Activated CD8-positive, alpha-beta memory T cell treated with anti-CD3 and anti-CD28 coated beads for 48 hours (primary cell): ENCODE measurements at places on chromosomes 2 and 18.

DNA sequence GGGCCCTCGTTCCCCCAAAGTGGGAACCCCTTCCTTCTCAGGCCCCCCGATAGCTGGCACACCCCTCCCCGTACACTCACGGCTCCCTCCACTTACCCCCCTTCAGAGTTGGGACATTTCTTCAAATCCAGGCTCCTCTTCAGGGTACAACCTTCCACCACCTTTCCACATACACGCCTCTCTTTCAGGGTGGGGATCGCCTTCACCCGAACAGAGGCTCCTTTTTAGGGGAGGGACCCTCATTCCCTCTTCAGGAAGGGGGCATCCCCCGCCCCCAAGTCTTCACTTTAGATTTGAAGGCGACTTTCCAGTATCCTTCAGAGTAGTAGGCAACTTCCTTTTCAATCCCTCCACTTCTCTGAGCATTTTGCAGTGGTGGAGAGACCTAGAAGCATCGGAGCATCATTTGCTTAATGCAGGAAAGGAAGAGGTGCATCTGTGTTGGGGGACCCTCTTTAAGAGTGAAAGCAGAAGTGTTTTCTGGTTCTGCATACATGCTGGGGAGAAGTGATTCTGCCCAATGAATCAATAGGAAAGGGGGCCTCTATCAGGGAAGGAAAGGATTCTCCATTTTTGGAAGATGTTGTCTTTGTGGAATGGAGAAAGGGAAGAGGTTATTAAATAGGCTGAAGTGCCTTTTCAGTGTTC is 845 bp downstream of the EML4 start:
- DNase-seq, result peak; percentile 9

GRCh38 chr18:44701227-44701626 is 20.5 kb downstream of the SETBP1 start:
- no peak for DNase-seq

DNA sequence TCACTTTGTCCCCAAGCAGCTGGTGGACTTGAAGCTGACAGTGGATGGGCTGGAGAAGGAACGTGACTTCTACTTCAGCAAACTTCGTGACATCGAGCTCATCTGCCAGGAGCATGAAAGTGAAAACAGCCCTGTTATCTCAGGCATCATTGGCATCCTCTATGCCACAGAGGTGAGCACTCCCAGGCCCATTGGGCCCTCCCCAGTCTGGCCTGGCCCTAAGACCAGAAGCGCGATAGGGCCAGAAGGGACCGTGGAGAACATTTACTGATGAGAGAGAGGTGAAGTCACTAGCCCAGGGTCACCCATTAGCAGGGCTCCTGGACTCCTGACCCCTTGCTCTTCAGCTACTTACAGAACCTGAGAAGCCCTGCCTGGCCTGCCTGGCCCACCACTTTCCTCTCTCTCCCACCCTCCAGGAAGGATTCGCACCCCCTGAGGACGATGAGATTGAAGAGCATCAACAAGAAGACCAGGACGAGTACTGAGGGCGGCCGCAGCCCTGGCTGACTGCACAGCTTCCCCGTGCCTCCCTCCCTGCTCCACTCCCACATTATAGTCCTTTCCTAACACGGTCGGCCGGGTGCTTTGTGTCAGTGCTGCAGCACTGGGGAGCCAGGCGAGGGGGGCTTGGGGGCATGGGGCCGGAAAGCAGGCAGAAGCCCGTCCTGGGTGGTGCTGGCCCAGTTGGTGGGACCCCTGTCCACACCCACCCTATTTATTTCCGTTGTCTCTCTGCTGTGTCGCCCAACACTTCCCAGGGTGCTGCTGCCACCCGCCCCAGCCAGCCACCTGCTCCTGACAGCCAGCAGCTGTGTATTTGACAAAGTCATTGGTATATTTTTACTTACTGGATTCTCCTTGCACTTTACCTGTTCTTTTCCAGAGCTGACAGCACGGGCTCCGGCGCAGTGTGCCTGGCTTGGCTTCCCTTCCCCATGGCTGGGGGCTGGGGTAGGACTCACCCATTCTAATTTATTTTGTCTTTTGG is 6.6 kb upstream of the TMEM214 start:
- no peak for DNase-seq

DNA sequence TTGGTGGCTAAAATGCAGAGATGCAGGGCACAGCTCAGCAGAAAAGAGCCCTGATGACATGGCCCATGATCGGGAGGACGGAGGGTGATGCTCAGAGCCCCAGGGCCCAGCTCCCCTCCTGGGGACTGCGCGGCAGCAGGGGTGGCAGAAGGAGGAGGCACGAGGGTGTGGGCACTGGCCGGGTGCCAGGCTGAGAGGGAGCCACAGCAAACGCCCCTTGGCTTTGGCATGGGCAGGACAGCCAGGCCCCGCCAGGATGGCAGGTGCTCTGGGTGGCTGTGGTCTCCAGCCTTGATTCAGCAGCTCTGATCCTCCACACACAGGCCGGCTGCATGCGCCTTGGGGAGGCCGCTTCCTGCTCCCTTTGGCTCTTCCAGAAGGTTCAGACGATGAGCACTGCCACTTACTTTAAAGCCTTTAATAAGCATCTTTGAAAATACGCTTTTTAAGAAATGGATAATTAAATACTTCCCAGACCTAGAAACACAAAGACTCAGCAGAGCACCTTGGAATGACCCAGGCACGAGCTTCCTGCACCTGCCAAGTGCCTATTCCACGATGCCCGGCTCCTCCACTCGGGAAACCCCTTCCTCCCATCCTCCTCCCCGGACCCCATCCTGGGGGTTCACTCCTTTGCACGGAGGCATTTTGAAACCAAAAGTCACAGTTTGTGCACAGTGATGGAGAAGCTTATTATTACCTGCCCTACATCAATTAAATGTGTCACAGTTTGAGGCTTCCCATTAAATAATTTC is 78.5 kb upstream of the SNTG2 start:
- no peak for DNase-seq

GRCh38 chr2:12844511-12844910 is 127.8 kb downstream of the TRIB2 start:
- no peak for DNase-seq

DNA sequence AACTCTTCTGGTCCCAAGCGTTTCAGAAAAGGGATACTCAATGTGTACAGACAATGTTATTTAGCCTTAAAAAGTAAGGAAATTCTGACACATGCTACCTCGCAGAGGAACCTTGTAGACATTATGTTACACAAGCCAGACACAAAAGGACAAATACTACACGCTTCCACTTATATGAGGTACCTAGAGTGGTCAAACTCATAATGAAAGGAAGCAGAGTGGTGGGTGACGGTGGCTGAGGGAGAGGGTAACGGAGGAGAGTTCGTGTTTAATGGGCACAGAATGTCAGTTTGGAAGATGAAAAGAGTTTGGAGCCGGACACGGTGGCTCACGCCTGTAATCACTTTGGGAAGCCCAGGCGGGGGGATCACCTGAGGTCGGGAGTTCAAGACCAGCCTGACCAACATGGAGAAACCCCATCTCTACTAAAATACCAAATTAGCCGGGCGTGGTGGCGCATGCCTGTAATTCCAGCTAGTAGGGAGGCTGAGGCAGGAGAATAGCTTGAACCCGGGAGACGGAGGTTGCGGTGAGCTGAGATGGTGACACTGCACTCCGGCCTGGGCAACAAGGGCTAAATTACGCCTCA is 1.4 kb downstream of the MCM6 start:
- DNase-seq, result no peak

GRCh38 chr2:23564615-23564960 is 179.6 kb downstream of the KLHL29 start:
- no peak for DNase-seq

DNA sequence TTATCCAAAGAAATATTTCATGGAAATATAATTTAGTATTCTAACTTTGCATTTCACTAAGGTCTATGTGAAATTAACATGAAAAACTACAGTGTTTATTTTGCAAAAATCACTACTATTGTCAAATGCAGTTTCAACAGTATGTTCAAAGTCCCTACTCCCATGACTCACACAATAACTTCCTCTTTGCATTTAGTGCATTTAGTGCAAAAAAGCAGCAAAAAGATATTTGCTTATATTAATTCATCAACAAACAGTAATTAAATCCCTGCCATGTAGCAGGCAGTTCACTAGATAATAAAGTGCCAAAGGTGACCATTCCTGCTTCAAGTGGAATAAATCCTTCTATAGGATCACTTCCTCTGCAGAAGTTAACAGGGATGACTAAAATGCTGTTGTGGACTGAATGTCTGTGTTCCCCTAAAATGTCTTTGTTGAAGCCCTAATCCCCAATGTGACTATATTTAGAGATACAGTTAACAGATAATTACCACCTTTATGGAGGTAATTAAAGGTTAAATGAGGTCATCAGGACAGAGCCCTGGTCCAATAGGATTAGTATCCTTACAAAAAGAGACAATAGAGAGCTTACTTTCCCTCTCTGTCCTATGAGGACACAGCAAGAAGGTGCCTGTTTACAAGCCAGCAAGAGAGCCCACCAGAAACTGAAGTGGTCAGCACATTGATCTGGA is 61.7 kb downstream of the STK39 start:
- no peak for DNase-seq

GRCh38 chr2:43241558-43241957 is 15.2 kb upstream of the ZFP36L2 start:
- no peak for DNase-seq

- DNase-seq, result no peak
These were observed 34.5 kb downstream of the RPL31 start for GRCh38 chr2:101036562-101036961.

- DNase-seq, result no peak
These were observed 87.6 kb upstream of the GALNT5 start for GRCh38 chr2:157169889-157170288.

DNA sequence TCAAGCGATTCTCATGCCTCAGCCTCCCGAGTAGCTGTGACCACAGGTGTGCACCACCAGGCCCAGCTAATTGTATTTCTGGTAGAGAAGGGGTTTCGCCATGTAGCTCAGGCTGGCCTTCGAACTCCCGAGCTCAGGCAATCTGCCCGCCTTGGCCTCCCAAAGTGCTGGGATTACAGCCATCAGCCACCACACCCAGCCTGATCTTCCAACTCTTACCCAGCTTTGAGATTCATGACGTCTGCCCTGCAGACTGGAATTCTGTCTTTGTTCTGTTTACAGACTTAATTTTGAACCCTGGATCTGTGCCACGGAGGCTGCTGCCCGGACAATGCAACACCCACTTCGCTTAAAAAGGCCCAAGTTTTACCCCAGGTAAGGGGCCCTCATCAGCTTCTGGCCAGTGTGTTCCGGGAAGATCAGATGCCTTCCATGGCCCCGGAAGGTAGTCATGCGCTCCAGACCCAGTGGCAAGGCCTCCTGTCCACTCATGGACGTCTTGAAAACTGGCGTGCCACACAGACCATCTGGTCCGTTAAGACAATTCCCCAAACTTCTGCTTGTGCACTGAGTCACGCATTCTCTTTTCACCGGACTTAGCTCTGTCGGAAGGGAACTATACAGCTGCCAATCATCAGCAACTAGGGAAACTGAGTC is 5.5 kb downstream of the PXDN start:
- DNase-seq, result no peak

GRCh38 chr18:45164551-45164950 is 450.7 kb upstream of the SLC14A2 start:
- DNase-seq, result no peak

DNA sequence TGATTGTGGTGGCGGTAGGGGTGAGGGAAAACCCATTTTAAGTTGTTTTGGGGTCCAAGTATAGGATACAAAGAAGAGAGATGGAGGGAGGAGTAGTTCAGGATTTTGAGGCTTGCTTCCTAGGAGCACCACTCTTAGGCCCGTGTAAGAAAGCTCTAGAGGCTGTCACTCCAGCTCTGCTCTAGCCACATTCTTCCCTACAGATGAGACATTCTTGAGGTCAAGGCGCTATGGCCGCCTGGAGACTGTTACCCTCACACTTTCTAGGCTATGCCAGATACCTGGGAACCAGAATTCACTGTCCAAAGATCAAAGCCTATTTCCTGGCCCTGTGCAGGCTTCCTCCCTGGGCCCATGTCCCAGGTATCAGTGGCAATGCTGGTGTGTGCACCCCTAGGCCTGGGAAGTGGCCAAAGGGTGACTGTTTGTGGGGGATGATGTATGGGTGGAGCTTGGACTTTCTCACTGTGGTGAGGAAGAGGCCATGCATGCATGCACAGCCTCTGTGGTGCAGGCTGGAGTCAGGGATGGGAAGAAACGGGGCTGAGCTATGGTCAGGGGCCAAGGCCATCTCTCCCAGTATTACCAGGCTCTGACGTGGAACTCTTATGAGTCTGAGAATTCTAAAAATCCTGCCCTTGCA is 7.0 kb upstream of the TTL start:
- DNase-seq, result no peak

DNA sequence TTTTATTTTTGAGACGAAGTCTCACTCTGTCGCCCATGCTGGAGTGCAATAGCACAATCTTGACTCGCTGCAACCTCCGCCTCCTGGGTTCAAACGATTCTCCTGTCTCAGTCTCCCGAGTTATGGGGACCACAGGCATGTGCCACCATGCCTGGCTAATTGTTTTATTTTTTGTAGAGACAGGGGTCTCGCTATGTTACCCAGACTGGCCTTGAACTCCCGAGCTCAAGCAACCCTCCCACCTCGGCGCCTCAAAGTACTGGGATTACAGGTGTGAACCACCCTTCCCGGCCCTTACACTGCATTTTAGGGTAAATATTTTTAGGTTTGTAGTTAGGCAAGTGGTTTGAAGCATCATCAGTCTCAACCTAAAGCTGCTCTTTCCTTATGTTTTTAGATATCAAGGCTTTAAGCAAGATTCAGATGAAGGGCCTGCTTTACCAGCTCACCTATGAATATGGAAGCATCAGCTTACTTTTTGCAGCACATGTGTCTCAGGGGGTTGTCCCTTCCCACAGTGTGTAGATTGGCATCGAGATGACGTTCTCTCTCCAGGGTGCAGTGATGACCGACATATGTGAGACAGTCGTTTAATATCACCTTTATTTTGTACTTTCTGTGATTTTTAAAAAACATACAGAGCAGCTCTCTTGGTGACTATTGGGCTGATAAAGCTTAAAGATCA is 47.2 kb downstream of the ATIC start:
- no peak for DNase-seq

DNA sequence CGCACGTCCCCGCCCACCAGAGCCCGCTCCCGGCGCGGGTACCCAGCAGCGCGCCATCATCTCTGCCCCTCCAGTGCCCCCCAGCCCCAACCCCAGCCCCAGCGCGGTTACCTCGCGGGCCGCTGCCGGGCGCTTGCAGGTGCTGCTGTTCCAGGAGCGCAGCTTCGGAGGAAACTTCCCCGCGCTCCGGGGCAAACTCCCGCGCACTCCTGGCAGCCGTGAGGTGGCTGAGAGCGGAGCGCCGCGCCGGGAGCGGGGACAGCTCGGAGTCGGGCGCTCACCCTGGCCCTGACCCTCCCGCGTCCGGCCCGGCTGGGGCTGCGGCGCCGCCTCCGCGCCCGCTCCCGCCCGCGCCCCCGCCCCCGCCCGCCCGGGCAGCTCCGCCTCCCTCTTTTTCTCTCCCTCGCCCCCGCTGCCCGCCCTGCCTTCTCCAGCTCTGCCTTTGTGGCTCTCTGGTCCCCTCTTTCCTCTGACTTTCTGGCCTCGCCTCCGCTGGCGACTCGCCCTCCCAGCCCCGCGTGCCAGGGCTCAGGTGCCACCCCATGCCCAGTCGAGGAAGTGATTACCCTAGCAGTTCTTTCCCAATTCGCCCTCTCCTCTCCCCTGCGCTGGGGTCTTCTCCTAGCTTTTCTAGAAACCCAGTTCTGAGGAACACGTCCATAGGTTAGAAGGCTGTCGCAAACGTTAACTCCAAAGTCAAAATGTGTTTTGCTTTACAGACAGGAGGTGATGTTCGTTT is at the start of gene CHST9:
CHST9 (minus strand) TSS at position 284 of the 739 bp plus-strand sequence. CDS start 42,499 bp downstream, outside the sequence.
- no peak for DNase-seq

- no peak for DNase-seq
These were observed 154.6 kb downstream of the TFCP2L1 start for GRCh38 chr2:121130301-121130850.
